Bronchus fibroblast of lung (primary cell): ENCODE measurements at places on chromosomes 7 and 10. TPM values are rescaled to one million over a fixed set of nuclear protein-coding genes. Genes with fewer than 3 reads are reported as not detected.

HMX3 gene
- total RNA-seq = not detected in 2 replicates

DKK1 gene
- 44.4 and 53.1 TPM in 2 replicates for total RNA-seq

NANOS1 gene
- 0.17 and 0.59 TPM in 2 replicates for total RNA-seq

C10orf120 gene
- not detected in 2 replicates for total RNA-seq

PON1 gene
- not detected in 2 replicates for total RNA-seq

JAKMIP3 gene
- total RNA-seq = under 0.01 TPM in 2 replicates

INHBA gene
- 4.9 TPM in 2 replicates for total RNA-seq

EPO gene
- total RNA-seq = not detected in 2 replicates
